ENCODE measurements at places on chromosomes 5 and 9. TPM values are rescaled to one million over a fixed set of nuclear protein-coding genes. Genes with fewer than 3 reads are reported as not detected.

DNA sequence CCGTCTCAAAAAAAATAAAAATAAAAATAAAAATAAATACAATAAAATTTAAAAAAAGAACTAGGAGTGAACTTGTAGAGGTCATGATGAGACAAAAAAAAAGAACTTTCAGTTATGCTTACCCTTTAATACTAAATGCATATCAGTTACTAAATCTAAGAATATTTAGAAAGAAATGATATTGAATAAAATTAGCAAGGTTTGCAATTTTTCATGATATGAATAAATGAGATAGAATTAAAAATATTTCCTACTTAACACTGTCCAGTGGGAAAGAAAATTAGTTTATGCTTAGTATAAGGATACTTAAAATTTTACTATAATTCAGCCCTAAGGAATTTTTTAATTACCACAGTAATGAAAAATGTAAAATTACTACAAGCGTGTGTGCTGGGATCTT lies 132.4 kb downstream of the TLE1 start:
- DNase-seq: no peak

GRCh38 chr5:456351-457194 lies 13.6 kb downstream of the EXOC3 start:
- DNase-seq: peak; percentile 55

GRCh38 chr9:133352635-133353340 lies 3.5 kb downstream of the SURF1 start:
- DNase-seq: no peak

- no peak for DNase-seq
These were observed 466.7 kb downstream of the ACTL7B start for GRCh38 chr9:108389056-108389455.

Gene CCDC187
- 0.45 TPM for total RNA-seq

DNA sequence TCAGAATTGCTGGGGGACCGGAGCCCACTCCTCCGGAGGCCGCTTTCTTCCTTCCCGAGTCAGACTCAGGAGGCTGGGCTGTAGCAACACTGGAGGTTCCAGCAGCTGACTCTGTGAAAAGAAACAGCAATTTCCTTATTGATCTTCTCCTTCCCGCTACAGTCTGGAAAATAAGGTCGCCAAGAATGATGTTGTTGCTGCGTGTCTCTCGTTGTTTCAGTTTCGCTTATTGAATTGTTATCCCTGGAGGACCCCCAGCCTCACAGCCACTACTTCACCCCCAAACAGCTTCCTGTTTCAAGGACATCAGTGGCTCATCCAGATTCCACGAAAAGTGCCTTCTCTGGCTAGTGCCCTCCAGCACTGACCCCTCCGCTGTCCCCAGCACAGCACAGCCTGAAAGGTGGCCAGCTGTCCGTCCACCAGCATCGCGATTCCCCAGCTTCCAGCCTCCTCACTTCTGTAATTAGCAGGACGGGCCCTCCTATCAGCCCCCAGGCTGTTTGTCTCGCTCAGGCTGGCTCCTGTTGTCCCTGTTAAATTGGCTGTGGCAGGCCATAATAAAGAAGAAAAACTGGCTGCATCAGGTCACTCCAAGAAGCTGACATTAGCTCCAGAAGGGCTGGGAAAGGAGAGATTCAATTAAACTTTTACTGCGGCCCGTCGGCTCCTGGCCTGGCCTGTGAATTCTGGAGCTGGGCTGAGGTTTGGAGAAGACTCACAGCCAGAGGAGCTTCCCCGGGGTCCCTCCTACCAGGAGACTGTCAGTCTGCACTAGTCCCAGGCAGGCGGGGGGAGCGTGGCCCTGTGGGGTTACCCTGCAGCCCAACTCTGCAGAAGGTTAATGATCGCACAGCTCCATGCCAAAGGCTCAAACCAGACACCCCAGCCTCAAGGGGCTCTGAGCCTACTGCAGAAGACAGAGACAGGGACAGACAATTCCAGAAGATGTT lies 40.5 kb downstream of the OLFM1 start:
- no peak for DNase-seq

Gene WDR38
- not detected for total RNA-seq

DNA sequence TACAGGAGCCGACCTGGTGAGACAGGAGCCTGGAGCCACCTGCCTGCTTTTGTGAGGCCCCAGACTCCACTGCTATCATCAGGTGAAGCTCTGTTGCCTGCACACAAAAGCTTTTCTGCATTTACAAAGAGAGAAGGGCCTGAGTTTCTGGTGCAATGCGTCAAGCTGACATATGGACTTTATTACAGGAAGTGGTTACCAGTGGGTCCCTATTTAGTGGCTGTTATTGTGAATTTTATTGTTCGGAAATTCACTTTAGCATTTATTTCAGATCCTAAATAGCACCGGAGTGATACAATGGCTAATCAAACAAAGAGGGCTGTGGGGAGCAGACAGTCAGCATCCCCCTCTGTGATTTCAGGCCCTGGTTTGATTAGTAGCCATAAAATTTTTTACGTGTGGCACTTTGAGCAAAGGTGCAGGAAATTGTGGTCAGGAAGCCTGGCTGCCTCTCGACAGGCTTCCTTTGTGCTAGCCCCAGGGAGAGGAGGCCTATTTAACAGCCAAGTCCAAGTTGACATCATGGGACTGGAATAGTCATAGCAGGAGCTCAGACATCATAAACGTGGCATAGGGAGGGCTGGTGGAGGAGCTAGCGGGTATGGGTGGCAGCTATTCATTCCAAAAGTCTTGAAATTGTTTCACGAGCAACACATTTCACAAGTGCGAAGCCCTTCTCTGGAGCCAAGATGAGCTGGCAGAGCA lies 8.4 kb downstream of the TGFBI start:
- DNase-seq: peak; percentile 58

- no peak for DNase-seq
These were observed 20.0 kb upstream of the GRPEL2 start for GRCh38 chr5:149325166-149325735.

DNA sequence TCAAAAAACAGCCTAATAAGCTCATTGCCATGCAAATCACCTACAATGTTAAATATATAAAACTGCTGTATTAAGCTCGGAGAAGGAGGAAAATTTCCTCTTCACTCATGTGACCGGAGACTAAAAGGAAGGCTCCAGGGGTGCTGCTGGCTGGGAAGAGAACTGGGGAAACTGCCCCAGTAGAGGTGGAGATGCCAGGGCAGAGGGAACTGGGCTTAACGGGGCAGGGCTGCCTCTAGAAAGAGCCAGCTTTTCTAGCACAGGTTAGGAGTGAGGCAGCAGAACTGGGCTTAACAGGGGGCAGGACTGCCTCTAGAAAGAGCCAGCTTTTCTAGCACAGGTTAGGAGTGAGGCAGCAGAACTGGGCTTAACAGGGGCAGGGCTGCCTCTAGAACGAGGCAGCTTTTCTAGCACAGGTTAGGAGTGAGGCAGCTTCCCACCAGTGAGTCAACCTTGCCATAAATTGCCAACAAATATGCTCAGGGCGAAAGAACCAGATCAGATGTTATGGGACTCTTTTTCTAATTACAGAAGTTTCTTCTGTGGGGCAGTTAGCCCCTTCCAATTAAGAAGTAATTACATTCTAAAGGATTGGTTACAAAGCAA lies 115.3 kb downstream of the FANCC start:
- no peak for DNase-seq

- no peak for DNase-seq
These were observed 28.3 kb upstream of the STOM start for GRCh38 chr9:121398374-121398773.

DNA sequence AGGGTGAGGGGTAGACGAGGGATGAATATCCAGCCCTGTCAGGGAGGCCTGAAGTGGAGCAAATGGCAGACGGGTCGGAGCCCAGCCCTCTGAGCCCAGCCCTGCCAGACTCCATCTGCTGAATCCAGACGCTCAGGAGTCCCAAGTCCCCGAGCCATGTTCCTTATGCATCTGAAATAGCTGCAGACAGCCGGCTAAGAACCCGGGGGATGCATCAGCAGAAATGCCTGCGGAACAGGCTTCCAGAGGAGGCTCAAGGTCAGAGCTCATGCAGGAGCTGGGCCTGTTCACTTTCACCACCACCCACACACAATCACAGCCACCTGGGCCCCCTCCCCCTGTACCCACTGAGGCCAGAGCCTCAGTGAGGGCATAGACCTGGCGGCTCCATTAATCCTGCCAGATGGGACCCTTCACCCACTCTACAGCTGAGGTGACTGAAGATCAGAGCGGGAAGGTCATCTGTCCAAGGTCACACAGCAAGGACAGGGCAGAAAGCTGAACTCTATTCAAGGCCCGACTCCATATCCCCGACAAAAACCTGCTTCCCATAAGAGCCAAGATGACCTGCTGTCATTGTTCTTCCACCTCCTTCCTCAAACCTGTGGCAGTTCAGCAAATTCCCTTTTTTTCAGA lies 24.4 kb upstream of the AKNA start:
- no peak for DNase-seq

- DNase-seq: no peak
These were observed 18.0 kb downstream of the BARX1 start for GRCh38 chr9:93937193-93937592.

Gene BRD3
- 21.1 TPM for total RNA-seq

- no peak for DNase-seq
These were observed 13.5 kb upstream of the DHFR start for GRCh38 chr5:80668016-80668969.

- DNase-seq: no peak
These were observed 499.0 kb downstream of the ACTL7B start for GRCh38 chr9:108356806-108357205.

Gene RANBP17
- 0.55 TPM for total RNA-seq

Gene PFN3
- not detected for total RNA-seq

GRCh38 chr9:125564631-125565030 lies 142.4 kb downstream of the MAPKAP1 start:
- no peak for DNase-seq

DNA sequence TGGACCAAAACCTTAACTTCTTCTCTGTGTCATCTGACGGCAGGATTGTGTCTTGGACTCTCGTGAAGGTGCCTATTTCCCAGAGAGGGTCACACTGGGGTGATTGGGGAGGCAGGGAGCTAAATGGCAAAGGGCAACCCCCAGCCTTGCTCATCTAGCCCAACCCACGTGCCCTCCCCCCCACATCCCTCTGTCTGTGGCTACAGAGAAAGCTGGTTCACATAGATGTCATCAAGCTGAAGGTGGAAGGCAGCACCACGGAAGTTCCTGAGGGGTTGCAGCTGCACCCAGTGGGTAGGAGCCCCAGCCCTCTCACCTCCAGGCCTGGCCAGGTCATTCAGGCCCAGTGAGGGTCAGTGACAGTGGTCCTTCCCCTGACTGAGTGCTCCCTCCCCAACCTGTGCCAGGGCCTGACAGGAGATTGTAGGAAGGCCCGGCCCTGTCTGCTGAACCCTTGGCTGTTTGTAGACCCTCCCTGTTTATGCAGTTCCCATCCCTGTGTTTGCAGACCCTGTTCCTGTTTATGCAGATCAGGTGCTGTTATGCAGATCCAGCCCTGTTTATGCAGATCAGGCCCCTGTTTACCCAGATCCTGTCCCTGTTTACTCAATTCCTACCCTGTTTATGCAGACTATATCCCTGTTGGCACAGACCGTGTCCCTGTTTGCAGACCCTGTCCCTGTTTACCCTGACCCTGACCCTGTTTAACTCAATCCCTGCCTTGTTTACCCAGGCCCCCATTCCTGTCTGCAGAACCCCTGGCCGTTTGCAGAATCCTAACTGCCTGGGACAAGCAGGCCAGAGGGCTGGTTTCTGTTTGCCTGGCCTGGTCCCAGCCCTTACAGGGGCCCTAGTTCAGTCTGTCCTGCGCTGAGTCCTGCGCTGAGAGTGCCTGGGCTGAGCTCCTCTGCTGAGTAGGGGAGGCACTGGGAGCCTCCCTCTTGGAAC lies 10.4 kb downstream of the ENHO start:
- no peak for DNase-seq

DNA sequence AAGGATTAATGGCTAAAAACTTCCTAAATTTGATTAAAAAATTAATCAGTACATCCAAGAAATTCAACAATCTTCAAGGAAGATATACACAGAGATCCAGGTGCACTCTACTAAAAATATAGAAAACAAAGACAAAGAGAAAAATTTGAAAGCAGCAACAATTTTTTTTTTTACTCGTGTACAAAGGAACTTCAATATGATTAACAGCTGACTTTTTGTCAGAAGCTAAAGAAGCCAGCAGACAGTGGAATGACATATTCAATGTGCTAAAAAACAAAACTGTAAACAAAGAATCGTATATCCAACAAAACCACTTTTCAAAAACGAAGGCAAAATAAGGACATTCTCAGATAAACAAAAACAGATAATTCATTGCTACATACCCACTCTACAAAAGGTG lies 234.6 kb downstream of the FSTL4 start:
- no peak for DNase-seq

GRCh38 chr9:125663127-125663526 lies 43.9 kb downstream of the MAPKAP1 start:
- DNase-seq: no peak

DNA sequence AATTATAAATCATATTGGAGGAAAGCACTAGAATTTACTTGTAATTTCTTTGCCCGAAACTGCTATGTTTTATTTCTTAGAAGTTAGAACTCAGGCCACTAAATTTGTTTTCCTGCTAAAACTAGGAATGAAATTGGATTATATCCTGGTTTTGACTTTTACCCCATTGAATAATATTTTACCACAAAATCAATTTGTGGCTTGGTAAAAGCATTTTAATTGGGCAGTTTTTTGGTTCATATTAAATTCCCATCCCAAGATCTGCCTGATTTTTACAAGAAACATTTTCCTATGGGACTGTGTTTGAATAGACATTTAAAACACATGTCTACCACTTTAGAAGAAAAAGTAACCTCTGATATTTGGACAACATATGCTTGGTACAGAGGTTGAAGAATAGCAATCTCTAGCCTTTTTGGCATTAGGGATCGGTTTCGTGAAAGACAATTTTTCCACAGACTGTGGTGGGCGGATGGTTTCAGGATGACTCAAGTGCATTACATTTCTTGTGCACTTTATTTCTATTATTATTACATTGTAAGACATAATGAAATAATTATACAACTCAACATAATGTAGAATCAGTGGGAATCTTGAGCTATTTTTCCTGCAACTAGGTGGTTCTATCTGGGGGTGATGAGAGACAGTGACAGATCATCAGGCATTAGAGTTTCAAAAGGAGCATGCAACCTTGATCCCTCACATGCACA lies 565.6 kb downstream of the PRR16 start:
- DNase-seq: no peak

DNA sequence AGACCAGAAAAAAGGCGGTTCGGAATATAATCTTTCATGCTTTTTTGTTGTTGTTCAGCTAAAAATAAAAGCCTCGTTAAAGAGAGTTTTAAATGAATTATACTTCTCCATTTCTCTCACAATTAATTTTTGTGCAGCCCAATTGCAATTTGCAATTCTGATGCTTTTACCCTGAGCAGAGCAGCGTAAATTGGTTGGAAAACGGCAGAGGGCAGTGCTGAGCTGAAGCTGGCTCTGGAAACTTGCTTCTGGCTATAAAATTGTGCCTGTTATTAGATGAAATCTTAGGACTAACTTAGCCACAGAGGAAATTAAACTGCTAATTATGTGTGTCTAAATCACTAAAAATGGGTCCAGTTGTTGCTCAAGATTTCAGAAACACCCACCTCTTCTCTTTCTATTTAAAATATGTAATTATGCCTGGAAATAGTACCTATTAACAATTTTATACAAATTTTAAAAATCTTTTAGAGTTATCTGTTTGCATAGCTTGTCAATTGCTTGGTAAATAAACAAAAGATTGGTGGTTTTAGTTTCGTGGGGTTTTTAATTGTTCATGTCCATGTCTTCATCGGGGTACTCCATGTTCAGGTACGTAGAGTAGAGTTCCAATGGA lies 441.8 kb upstream of the TLE4 start:
- no peak for DNase-seq

GRCh38 chr9:134419684-134420076 lies 93.4 kb downstream of the RXRA start:
- no peak for DNase-seq
